GM20000 (cell line): ENCODE measurements at places on chromosomes 3 and 15.

GRCh38 chr3:58899953-58900298 lies 149.9 kb downstream of the CFAP20DC start:
- DNase-seq: no peak

DNA sequence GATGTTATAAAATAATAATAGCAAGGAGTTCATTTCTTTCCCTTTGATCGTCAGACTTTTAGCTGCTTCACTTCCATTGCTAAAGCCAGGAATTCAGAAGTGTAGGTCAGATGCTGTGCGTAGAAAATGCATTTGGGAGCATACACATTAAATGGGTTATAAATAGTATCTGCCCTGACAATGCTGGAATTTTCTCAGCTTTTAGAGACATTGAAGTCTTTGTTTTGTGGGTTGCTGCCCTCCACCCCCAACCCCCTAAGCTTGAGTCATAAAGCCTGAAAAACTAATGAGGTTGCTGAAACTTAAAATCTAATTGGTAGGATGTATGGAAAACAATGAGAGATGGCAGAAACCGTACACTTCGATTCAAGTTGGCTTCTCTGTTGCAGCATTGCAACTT lies 81.9 kb downstream of the MITF start:
- no peak for DNase-seq

DNA sequence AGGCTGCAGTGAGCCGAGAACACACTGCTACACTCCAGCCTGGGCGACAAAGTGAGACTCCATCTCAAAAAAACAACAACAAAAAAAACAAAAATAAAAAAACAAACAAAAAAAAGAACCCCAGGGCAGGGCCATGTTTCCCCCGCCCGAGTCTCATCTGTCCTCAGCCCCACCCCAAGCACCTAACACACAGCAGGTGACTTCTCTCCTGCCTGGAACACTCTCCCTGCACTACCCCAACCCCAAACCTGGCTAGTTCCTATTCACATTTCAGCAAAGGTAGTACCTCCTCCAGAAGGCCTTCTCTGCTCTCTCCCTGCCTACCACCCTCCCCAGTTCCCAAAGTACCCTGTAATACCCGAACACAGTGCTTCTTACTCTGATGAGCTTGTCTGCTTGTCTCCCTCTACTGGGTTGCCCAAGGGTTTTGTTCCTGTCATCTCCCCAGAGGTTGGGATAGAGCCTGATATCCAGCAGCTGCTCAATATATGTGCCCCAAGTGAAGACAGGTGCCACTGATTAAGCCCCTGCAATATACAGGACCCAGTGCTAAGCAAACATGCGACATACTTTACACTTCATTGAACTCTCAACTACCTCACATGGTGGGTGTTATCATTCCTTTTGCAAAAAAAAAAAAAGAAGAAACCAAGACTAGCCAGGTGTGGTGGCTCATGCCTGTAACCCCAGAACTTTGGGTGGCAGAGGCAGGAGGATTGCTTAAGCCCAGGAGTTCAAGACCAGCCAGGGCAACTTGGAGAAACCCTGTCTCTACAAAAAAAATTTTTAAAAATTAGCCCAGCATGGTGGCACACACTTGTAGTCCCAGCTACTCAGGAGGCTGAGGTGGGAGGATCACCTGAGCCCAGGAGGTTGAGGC lies 103.6 kb downstream of the DAPK2 start:
- DNase-seq: no peak

GRCh38 chr3:171772427-171773056 lies 37.7 kb downstream of the PLD1 start:
- peak; percentile 57 for DNase-seq

GRCh38 chr3:50454481-50455070 lies 48.9 kb downstream of the CACNA2D2 start:
- no peak for DNase-seq

- DNase-seq: peak; percentile 68
These were observed 54.7 kb downstream of the ONECUT1 start for GRCh38 chr15:52735231-52736089.

- no peak for DNase-seq
These were observed 15.5 kb downstream of the SLC25A26 start for GRCh38 chr3:66236281-66236680.

- DNase-seq: no peak
These were observed 10.6 kb downstream of the RPL32 start for GRCh38 chr3:12830785-12831156.

DNA sequence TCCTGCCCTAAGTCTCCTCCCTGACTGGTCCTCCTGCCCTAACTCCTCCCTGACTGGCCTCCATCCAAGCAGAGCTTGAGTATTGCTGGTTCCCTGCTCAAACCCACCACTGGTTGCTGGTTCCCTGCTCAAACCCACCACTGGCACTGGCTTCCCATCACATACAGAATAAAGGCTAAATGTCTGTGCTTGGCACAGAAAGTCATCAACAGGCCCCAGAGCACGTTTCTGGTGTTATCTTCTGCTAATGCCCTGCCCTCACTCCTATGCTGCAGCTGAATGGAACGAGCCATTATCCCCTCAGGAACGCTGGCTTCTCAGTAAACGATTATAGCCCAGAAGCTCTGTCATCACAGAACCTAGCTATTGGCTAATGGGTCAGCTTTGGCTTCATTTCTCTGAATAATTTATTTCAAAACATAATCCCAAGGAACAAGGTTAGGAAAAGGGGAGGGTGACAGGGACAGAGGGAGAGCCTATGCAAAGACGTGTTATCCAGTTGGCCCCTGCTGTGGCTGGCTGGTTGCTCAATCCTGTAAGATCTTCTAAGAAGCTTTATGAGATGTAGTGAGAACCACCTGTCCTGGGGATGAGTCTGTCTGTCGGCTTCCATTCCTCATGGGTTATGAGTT lies 6.3 kb upstream of the MUC20 start:
- DNase-seq: no peak

DNA sequence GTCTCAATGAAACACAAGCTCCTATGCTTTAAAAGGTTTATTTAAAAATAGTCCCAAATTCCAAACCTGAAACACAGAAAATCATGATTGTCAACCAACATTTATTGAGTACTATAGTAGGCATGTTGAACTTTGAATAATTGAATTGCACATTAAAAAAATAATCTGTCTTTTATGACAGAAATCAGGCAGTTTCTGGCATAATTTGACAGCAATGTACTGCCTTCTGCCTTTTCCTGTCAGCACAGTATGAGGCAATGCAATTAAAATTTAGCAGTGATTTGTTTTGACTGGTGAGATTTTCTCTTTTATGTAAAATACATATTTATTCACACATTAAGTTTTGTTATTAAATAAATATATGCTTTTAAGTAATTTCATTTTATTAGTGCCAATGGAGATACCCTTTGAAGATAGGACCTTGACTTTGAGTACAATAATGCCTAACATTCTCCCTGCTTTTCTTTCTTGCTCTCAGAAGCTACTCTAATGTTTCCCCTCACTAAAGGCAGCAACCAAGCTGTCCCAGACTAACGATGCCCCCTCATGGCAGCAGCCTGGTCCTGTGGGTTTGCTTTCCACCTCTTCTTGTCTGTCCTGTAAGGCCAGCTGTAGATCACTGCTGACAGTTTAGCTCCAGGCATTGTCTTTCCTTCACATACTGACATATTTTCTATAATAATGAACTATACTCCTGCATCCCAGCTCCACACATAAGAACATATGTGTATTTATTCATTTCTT lies 346.7 kb downstream of the IL20RB start:
- no peak for DNase-seq

DNA sequence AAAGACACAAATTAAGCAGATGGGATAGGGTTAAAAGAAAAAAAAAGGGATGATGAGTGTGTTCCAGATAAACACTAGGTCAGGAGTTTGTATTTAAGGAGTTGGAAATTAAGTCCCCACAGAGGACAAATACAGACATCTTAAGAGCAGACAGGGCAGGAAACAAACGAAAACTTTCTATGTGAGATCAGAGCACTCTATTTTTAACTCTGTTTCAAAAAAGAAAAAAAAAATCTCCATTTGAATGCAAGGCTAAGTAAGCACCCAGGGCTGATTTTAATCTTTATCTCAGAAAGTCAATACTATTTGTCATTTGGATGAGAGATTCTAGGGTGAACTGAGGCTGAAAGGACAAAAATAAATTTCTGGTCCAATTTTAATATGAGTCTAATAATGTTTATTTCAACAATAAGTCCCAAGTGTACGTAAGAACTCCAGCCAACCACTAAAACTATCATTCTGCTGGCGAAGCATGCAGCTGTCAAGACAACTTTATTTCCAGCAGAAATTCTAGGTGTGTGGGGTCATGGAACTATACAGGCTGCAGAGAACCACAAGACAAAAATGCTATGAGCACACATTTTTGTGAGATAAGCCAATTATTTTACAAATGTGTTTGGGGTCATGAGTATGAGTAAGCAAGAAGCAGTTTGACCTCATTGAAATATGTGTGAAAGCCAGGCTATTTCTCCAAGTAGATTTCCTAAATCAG lies 186.1 kb downstream of the FMN1 start:
- DNase-seq: no peak

DNA sequence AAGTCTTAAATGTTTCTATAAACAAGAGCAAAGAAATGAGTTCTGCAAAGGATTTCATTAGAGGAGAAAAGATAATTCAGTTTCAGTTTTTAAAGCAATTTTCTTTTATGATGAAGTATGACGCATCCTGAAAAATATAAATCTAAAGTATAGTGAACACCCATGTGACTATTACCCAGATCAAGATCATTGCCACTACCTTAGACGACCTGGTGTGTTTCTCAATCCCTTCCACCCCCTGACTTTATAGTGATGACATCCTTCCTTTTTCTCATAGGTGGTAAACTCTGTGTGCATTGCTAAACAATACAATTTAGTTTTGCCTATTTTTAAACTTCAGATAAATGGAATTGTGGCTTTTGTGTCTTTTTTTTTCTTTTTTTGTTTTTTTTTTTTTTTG lies 8.4 kb downstream of the STT3B start:
- DNase-seq: no peak
